ENCODE measurements at places on chromosomes 2 and 18.

GRCh38 chr2:68734688-68735525 lies at the start of gene ARHGAP25:
Gene ARHGAP25 (plus strand): TSS chr2:68734811. CDS start chr2:68735200, 389 bp downstream.
- peak; percentile 40 for DNase-seq

DNA sequence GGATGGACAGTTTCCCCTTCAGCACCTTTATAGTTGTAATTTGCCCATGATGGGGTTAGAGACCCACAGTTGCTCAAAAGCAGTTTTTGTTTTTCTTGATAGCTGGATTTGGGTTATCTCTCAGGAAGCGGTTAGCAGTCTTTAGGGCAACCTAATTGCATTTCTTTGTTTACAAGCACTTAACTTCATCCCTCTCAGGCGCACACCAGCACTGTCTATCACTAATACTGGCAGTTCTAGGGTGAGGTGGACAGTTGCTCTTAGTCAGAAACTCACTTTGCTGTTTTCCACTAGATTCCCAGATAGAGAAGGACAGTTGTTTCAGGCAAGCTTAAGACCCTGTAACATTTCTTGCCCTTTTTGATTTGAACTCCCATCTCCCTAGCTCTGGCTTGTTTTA lies 146.0 kb downstream of the AGAP1 start:
- no peak for DNase-seq

GRCh38 chr2:38727661-38728060 lies 23.5 kb downstream of the SRSF7 start:
- DNase-seq, result no peak

GRCh38 chr2:5587766-5588165 lies 104.4 kb upstream of the SOX11 start:
- no peak for DNase-seq

DNA sequence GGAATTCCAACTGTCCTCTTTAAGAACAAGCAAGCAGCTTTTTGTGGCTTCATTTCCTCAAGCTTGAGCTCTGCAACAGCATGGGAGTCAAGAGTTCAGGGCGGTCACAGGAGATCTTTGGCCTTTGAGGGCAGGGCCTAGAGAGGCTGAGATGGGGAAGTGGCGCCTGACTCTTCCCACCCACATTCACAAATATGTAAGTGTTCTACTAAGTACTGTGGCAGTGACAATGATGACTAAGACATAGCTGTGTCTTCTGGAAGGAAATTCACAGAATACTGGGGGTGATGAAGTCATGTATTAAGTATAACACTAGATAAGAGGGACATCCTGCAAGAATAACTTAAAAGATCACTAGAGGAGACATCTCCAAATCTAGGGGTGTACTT lies 15.0 kb downstream of the RND3 start:
- DNase-seq, result peak; percentile 33

DNA sequence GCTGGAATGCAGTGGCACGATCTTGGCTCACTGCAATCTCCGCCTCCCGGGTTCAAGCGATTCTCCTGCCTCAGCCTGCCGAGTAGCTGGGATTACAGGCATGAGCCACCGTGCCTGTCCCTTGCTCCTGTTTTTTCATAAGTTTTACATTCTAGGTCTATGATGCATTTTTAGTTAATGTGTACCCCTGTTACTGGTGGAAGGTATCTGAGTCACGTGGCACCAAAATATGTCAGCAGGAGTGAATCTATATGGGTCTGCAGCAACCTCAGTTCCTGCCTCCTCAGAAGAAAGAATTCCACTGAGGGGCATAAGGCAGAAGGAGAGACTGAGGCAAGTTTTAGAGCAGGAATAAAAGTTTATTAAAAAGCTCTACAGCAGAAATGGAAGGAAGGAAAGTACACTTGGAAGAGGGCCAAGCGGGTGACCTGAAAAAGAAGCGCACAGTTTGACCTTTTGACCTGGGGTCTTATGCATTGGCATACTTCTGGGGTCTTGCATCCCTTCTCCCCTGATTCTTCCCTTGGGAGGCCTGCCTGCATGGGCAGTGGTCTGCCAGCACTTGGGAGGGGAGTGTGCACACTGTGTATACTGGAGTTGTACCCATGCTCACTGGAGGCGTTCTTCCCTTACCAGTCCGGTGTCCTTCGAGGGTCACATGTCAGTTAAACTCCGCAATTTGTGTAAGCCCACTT lies 1.1 kb upstream of the MFSD2B start:
- DNase-seq, result no peak

GRCh38 chr2:43707255-43708015 lies 31.2 kb upstream of the C1GALT1C1L start:
- peak; percentile 31 for DNase-seq

GRCh38 chr18:45916302-45916701 lies 50.8 kb downstream of the EPG5 start:
- no peak for DNase-seq

- DNase-seq, result no peak
Measured at GRCh38 chr2:164975891-164976290, 20.6 kb upstream of the SLC38A11 start.

- peak; percentile 26 for DNase-seq
Measured at GRCh38 chr2:214800180-214800579, 9.3 kb downstream of the BARD1 start.

- DNase-seq, result no peak
Measured at GRCh38 chr2:224563537-224563936, 21.6 kb downstream of the CUL3 start.

DNA sequence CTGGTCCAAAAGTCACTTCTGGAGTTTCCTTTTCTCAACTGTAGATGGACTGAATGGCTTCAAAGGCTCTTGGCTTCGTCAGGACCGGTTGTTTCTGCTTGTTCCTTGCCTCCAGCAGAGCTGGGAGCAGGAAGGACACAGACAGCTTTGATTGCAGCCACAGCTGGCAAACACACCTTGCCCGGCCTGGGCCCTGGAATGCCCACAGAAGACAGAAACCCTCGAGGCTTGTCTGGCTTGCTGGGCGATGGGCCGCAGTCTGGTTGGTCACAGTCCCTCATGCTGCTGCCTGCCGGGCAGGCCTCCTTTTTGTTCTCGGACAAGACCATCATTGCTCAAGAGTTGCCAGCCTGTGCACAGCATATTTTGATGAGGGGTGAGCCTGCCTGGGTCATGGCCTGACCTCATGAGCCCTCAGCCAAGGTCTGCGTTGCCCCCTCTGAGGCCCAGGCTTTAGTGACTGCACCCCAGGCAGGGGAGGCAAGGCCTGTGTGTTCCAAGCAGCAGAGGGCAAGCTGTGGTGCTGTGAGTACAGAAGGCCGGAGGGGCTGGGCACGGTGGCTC lies 37.8 kb downstream of the ATP6V1C2 start:
- no peak for DNase-seq

GRCh38 chr18:66694852-66695251 lies 91.0 kb upstream of the CDH19 start:
- DNase-seq, result no peak

GRCh38 chr2:66113988-66114625 lies 320.8 kb upstream of the MEIS1 start:
- no peak for DNase-seq

DNA sequence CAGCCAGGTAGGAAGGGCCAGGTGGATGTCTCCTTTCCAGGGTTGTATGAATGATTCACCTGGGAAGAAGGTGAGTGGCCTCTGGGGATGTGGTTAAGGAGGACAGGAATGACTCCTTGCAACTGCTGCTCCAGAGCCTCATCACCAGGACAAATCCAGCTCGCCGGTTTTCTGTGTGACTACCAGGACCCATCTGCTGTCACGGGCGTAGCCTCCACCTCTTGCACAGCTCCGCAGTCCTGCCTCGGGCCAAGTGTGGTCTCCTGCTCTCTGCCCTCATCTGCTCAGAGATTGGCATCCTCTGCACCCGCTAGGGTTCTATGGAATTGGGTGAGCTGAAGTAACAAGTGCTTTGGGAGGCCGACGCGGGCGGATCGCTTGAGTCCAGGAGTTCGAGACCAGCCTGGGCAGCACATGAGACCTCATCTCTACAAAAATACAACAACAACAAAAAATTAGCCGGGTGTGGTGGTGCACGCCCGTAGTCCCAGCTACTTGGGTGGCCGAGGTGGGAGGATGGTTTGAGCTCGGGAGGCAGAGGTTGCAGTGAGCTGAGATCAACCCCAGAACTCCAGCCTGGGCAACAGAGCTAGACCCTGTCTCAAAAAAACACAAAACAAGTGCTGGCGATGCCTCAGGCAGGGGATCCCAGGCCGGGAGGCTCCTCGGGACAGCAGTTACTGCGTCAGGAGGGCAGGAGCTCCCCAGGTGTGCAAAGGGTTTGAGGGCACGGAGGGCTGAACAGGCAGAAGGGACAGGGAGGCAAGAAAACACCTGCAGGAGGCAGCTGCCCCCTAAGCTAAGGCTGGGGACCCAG lies 831 bp upstream of the D2HGDH start:
- no peak for DNase-seq

DNA sequence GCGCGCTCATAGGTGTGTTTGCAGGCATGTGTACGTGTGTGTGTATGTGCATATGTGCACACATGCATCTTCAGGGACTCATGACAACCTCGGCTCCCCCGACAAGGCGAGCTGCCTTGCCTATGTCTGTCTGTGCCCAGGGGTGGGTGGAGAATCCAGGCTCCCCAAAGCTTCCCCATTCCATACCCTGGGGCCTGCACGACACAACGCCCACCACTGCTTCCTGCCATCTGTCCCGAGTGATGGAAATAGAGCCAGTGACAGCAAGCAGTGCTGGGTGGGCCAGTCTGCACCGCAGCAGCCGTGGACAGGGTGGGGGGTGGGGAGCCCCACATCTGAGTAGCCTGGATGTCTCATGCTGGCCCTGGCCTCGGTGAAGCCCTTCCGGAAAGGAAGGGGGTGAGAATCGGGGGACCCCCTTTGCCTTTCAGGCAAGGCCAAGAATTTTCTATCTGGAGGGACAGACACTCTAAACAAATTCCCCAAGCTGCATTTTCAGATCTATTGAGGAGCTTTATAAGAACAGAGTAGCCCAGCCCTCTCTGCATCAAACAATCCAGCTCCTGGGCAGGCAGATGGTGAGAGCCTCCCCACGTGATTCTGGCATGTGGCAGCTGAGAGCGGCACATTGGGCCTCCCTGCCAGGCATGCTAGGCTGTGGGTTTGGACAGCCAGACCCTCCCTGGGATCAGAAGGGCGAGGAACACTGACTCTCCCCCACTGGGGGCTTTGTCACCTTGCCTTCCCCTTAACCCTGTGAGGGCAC lies 4.9 kb downstream of the KCNIP3 start:
- no peak for DNase-seq

GRCh38 chr2:181289698-181290097 lies 167.5 kb upstream of the ITGA4 start:
- DNase-seq, result no peak

DNA sequence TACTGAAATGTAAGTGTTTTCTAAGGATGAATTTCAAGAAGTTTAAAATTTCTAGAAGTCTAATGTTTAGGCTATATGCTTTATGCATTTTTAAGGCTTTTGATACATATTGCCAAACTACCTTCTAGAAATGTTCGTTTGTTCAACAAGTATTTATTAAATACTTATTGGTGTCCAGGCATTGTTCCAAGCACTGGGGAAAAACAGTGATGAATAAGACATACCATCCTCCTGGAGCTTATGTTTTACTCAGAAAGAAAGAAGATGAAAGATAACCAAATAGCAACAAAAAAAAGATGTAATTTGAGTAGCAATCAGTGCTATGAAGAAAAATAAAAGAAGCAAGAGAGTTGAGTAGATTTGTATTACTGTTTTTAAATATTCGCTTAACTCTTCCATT lies 692.9 kb downstream of the SLC4A3 start:
- DNase-seq, result no peak

DNA sequence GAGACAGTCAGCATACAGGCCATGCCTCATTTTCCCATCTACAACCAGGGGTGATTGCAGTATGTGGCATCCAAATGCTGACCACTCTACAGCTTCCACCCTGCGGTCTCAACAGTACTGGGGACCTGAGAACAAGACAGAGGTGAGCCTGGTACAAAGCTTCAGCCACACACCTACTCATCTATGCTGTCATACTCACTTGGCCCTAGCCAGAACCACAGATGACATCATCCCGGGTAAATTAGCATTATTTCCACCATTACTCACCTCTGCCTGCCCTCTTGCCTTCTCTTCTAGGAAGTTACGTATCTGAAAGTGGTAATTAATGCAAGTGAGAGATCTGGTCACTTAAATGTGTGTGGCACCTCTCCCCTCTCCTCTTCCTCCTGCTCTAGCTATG lies 208.2 kb upstream of the ARL4C start:
- no peak for DNase-seq

DNA sequence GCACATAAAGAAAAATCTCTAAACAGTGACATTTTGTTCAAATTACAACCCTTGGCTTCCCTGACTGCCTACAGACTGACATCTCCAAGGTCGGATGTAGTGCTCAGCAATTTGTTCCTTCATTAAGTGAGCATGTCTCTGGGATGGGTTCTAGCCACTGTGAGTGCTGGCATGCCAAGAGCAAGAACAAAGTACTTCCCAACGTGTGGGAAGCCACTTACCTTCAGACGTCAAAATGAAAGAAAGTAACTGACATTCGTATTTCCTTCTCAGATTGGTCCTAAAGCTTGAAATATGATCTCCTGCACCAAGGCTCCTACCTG lies 193.8 kb downstream of the SLC8A1 start:
- DNase-seq, result no peak

DNA sequence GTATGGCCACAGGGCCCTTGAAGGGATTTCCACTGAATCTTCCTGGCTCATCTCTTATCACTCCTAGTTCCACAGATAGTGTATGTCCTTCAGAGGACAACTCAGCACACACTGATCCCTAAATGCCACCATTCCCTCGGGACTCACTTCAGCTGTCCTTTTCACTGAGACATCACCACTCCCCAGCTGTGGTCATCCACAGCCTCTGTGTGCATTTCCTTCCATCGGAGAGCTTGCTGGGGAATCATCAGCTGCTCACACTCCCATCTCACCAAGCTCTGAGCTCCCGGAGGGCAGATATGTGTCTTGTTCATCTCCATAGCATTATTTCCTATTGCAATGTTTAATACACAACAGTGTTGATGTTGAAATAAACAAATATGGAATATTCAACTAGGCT lies 759.5 kb downstream of the RNF144A start:
- no peak for DNase-seq

DNA sequence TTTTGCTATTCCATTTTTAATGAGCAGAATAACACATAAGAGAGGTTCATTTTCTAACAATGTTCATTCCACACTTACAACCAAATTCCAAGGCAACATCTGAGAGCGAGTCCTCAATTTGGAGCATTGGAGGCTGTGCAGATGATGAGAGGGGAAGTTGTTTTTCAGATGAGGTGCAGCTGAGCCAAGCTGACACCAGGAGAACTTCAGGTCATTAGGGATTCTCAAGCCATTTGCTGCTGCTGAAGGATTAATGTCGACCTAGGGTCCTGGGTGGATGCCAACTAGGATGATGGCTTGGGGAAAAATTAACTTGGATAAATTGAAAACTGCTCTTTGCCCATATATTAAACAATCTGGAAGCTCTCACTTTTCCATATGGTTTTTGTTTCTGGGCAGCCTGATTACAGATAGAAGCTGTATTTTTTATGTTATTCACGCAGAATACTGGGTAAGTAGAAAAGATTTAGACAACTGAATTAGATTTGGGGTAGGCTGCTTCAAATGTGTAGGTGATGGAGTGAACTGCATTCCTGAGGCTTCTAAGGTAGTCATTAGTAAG lies 206.4 kb upstream of the SLC39A10 start:
- no peak for DNase-seq

- no peak for DNase-seq
Measured at GRCh38 chr2:29227935-29228675, 112.9 kb downstream of the CLIP4 start.

Measured in body of pancreas (tissue), 4 donors.